NCI-H187 treated with DMSO at 0.1 percent for 48 hours (cell line): ENCODE measurements at places on chromosomes 11 and 22.

- no peak for DNase-seq
These were observed 54.4 kb upstream of the GRK2 start for GRCh38 chr11:67211656-67212436.

DNA sequence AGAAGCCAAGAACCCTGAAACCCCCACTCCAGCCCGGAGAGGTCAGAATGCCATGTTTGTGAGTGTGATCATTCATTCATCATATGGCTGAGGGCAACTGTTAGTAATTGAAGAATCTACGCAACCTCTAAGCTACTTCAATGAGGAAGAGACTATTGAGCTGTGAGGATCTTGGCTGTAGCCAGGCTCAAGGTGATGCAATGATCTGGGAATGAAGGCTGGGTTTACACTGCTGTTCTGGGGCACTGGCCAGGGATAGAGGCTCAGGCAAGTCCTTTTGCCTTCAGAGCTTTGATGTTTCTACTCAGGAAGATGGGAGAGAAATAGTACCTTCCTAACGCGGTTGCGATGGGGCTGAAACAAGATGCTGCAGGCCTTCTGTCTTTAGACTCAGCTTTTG is 12.9 kb downstream of the CRYBB2 start:
- DNase-seq: no peak

GRCh38 chr11:122453586-122453985 is 201.9 kb upstream of the UBASH3B start:
- no peak for DNase-seq

DNA sequence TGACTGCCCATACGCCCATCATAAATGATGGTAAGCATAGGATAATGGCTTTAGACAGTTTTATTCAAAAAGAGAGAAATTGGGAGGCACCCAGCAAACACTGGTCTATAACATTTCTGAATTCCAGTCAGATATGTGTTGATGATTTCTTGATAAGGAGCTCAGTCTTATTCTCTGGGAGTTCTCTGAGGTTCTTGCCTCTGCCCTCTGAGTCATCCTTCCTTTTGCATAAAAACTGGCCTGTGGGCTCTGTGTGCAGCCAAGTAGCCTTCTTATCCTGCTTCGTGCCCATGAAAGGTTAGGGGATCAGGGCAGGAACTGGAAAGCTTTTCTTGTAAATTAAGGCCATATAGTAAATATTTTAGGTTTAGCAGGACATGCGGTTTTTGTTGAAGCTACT is 48.9 kb downstream of the FAR1 start:
- DNase-seq: no peak

GRCh38 chr22:26675687-26676268 is 18.4 kb downstream of the MIAT start:
- DNase-seq: no peak

DNA sequence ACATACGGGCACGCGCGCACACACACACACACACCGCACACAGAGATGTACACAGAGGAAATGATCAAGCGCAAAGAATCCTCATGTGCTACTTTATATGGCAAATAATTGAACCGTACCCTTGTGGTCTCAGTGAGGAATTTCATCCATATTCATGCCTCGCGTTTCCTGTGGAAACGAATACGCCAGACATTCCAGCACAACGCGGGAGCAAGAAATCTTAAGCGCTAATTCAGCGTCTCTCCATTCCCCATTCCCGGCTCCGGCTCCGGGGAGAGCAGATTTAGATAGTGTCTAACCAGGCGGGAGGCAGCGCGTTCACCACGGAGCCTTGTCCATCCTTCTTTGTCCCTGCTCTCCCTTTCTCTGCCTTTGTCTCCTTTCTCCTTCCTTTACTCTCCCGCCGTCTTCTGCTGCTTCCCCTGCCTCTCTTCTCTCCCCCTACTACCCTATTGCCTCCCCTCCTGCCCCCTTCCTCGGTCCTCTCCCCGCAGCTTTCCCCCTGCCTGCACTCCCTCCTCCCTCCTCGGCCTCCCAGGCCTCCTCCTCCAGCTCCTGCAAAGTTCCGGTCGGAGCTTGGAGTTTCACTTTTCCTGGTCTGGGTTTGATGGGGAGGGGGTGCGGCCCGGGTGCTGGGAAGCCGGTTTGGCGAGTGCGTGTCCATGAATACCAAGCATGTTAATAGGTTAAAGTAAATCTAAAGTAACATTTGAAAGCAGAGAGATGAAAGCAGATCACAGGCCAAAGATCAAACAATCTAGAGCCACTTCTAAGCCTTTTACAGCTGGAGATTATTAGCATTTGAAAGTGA is 579.3 kb downstream of the BUD13 start:
- no peak for DNase-seq

GRCh38 chr22:43014316-43014868 is 557 bp downstream of the PACSIN2 start:
- DNase-seq: no peak

- no peak for DNase-seq
These were observed 23.2 kb upstream of the NRGN start for GRCh38 chr11:124716591-124716990.

DNA sequence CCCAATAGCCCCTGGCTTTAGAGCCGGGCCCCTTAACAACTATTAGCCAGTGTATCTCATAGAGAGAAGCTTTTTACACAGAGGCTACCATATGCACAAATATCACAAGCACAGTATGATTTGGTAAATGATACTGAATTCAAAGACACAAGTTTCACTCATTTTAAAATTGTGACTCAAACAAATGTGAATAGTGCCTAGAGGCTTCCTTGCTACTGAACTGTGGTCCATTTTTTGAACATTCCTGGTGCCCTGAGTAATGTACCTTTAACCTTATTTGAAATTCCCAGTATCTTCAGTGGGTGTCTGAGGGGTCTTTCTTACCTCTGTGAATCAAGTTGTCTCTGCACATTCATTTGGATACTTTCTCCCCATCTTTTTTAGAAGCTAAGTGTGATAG is 156.2 kb downstream of the MAML2 start:
- DNase-seq: no peak

- no peak for DNase-seq
These were observed 324.4 kb upstream of the B3GAT1 start for GRCh38 chr11:134736251-134736947.

- no peak for DNase-seq
These were observed 1501.4 kb downstream of the TBC1D22A start for GRCh38 chr22:48263791-48264351.

GRCh38 chr22:29786031-29786430 is 18.9 kb downstream of the UQCR10 start:
- DNase-seq: no peak

DNA sequence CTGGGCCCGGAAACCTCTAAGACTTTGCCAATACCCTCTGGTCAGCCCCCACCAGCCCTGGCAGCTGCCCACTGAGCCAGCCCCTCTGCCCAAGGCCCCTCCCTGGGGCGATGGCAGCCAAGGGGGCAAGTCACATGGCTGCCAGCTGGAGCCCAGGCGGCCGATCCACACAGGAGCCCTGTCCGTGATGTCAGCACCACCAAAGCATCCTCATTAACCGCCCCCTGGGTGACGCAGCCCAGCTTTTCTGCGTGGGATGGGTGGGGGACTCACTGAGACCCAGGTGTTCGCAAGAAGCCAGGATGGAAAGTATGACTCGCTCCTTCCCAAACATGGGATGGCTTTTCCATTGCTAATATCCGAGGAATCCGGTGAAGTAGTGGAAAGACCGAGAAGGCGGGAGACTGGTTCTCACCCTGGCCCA is 46.6 kb upstream of the WNT7B start:
- no peak for DNase-seq

DNA sequence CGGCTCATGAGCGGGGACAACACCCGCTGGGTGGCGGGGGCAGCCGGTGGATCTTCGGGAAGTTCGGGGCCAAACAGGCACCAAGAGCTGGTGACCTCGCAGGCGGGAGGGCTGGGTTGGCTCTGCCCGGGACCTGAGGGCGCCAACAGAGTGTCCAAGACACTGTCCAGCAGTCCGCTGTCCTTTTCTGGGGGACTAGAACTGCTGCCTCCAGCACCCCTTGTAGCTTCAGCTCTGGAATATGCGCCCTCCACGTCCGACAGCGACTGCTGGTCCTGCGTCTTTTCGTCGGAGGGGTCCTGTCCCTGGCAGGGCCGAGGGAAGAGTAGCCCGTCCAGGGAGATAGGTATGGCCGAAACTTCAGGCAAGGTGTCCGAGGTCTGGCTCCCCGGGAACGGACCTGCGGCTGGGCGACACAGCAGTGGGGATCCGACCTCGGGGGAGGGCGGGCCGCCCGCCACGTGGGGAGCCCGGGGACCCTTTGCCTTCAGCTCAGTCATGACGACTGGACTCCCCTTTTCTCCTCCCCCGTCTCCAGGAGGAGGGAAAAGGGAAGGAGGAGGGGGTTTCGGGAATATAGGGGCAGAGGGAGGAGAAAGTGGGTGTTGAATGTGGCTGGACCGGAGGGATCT is 926 bp downstream of the PGR start:
- DNase-seq: no peak

GRCh38 chr11:19187833-19188258 is 13.9 kb downstream of the CSRP3 start:
- DNase-seq: no peak

DNA sequence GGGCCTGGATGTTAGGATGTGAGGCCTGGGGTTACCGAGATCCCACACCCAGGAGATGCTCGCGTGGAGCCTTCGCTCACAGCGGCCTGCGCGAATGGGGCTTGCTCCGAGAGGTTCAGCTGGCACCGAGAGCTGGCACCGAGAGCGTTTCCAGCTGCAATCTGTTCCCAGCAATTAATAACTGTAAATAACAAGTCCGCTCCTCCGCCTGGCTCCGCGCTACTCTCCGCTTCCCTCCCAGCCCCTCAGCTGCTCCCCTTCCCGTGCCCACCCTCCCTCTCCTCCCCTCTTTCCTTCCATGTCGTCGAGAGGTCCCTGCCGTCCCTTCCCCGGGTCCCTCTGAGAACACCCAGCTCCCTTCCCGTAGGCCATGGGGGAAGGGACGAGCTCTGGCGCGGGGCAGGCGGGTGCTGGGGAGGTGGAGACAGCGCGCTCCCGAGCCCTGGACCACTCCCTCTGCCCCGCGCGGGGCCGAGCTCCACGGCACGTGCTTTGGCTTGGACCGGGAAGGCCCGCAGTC is 110.8 kb downstream of the WNT7B start:
- no peak for DNase-seq

DNA sequence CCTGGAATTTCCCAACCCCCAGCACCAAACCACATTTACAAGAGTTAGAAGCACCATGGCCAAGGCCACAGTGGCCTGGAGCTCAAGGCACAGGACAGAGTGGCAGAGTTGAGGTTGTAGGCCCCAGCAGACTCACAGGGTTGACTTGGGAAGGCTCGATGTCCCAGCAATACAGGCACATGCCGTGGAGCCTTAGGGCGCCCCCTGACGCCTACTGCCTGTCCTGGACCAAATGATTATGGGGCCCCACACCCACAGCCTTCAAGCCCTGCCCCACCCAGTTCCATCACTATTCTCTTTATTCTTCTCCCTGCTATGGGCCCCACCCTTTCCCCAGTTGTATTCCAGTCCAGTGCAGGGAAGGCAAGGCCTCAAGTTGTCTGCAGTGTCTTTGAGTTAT is at the start of gene CCDC179:
Gene CCDC179 (minus strand): TSS at position 234 of the 400 bp plus-strand sequence. CDS start 53 bp downstream, at position 181.
- DNase-seq: no peak

DNA sequence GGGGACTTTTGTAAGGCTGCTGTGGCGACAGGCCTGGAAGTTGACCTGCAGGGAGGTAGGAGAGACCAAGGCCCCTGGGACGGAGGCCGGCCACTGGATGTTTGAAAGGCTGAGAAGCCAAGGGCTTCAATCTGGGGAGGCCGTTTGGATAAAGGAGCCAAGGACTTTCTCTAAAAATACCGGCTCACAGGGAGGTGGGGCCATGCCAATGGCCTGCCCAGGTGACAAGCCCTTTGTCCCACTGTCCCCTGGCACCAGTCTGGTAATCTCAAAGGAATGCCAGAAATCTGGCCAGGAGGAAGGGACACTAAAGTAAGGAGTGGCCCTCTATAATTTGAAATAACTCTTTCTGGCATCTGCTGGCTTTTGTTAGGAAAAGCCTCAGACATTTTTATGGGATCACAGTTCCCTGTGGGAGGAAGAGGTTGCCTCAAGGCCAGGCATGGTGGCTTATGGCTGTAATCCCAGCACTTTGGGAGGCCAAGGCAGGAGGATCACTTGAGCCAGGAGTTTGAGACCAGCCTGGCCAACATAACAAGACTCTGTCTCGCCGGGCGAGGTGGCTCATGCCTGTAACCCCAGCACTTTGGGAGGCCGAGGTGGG is 1.9 kb upstream of the CHKA start:
- DNase-seq: no peak

- no peak for DNase-seq
These were observed 68.2 kb downstream of the ENDOD1 start for GRCh38 chr11:95157824-95158223.

GRCh38 chr11:130705670-130706421 is 210.4 kb downstream of the SNX19 start:
- no peak for DNase-seq

GRCh38 chr11:113163291-113164030 is 150.9 kb upstream of the TTC12 start:
- no peak for DNase-seq

- no peak for DNase-seq
These were observed 90.3 kb downstream of the KCNQ1 start for GRCh38 chr11:2534957-2535672.

DNA sequence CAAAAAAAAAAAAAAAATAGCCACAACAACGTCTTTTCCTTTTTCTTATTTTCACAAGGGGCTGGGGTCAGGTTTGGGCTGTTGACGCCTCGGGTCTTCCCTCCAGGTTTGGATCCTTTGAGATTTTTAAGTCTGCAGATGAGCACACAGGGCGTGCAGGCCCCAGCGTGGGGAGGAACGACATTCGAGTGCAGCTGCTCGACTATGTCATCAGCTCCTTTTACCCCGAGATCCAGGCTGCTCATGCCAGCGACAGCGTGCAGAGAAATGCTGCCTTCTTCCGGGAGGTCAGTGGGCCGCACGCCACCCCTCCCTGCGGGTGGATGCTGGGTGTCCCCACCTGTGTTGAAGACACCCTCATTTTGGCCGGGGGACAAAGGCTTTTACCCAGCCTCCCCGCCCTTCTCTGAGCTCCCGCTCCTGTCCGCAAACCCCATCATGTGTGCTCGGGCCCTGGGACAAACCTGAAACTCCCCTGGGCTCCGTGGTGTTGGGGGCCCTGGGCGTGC is 7.7 kb downstream of the SELENOO start:
- DNase-seq: no peak

GRCh38 chr11:32379719-32380118 is 55.6 kb downstream of the WT1 start:
- no peak for DNase-seq
